ENCODE measurements at places on chromosomes 5 and 9.

GRCh38 chr5:143837306-143837848, 25.4 kb downstream of the HMHB1 start:
- DNase-seq, result no peak

- peak; percentile 15 for DNase-seq
Observed at GRCh38 chr9:86242071-86242470, 17.4 kb downstream of the C9orf153 start.

DNA sequence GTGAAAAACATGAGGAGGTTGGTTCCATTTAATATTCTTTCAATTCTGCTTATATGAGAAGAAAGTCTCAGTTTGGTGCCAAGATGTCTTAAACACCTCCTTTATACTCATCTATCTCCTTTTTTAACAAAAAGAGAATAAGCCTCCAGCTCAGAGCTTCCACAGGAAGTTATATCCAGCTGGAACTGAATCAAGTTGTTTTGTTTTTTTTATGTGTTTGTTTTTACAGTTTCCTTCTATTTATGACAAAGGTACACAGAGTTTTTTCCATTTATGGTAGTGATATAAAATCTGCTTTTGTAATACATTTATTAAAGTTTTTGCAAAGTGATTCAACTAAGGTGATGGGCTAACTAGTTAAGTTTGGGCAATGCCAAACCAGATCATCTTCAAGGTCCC, 10.4 kb downstream of the SPARC start:
- peak; percentile 67 for DNase-seq

- peak; percentile 97 for DNase-seq
Observed at GRCh38 chr5:56350597-56351170, 117.6 kb upstream of the ANKRD55 start.

GRCh38 chr5:103623425-103623824, 60.8 kb upstream of the NUDT12 start:
- DNase-seq, result no peak

DNA sequence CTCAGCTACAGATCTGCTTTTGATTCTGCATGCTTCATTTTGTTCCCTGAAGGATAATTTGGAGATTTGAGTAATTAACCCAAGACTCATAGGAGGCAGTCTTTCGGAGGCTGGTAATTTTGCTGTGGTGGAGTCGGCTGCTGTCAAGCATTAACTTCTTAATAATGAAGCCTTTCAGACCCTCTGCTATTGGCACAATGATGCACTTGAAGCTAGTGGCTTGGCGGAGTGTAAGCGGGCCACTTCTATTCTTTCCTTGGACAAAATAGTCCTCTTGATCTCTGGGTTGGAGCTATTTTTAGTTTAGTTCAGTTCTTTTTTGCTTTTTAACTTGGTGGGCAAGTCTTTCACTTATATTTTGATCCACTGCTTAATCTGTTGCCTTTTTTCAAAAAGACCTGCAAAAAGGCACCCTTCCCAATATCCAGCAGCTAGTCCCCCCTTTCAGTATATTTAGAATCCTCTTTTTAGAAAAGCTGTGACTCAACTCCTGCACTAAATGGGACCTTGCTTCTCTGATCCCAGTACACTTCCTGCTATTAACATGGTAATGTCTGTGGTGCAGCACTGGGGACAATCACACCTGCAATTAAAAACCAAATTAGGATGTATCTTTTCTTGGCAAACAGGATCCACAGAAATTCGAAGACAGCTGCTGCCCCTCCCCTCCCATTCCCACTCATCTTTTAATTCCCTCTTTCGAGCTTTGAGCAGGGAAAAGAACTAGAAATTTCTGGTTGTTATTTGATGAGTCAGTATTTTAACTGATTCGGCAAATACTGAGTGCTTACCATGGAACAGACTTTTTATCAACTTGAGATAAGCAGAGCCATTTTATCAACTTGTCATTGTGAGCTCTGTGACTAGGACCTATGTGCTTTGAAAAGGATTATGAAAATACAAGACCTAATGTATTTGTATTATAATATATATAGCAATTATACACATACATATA, 169.4 kb upstream of the ANKRD55 start:
- DNase-seq, result no peak

GRCh38 chr9:77748214-77748772, 100.2 kb upstream of the GNA14 start:
- no peak for DNase-seq

GRCh38 chr5:124628721-124629596, 117.5 kb downstream of the ZNF608 start:
- DNase-seq, result peak; percentile 62

DNA sequence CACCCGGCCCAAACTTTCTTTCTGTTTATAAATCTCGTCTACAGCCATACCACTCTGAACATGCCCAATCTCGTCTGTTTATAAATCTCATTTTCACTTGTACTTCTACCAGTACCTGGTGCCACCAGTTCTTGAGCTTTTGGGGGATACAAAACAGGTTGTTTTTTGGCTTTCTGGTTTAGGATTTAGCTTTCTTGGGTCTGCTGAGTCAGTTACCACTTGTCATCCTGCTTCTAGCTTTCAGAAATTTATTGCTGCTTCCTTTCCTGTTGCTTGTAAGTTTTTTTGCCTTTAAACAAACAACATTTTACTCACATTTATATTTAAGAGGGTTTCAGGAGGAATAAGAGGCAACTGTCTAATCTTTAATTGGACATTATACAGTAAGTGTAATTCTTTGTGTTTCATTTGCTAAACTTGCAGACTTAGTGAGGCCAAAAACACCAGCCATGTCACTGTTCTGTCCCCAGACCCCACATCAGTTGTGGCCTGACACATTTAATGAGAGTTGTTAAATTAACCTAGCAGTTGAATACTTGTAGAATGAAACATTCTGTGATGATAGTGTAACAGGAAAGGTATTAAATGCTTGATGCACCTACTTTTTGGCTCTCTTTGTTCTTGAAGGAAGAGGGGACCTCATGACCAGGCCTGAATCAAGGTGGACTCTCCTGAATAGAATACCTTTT, 11.8 kb downstream of the NDFIP1 start:
- DNase-seq, result no peak

- DNase-seq, result no peak
Observed at GRCh38 chr5:158484150-158484549, 615.6 kb downstream of the EBF1 start.

DNA sequence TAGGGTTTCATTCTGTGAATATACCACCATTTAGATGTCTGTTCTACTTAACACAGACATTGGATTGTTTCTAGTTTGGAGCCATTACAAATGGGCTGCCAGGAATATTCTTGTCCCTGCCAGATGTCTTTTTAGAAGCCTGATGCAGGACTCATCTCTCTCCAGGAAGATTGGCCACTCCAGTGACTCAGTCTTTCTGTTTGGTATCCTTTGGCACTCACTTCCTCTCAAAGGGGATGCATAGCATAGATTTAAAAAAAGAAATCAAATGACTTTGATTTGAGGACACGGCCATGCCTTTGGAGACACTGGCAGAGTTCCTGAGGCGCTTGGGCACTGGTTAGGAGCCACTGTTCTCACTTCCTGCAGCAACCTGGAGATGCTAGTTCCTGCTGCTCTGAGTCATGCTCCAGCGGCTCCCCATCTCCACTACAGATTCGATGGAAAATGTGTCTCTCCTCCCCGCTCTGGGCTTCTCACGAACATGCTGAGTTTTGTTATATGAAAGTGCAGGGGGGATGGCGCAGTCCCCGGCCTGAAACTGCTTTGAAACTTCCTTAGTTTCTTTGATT, 3.5 kb upstream of the ZNF366 start:
- DNase-seq, result peak; percentile 91

- no peak for DNase-seq
Observed at GRCh38 chr5:66839636-66840185, 243.5 kb downstream of the MAST4 start.

- DNase-seq, result no peak
Observed at GRCh38 chr5:10585518-10585915, 21.6 kb downstream of the ANKRD33B start.

Measured in dermis blood vessel endothelial cell (primary cell).